Globus pallidus (tissue), 1 donor: ENCODE measurements at places on chromosomes 12 and 14.

GRCh38 chr12:96047229-96048211 is 12.1 kb upstream of the LTA4H start:
- DNase-seq = no peak

DNA sequence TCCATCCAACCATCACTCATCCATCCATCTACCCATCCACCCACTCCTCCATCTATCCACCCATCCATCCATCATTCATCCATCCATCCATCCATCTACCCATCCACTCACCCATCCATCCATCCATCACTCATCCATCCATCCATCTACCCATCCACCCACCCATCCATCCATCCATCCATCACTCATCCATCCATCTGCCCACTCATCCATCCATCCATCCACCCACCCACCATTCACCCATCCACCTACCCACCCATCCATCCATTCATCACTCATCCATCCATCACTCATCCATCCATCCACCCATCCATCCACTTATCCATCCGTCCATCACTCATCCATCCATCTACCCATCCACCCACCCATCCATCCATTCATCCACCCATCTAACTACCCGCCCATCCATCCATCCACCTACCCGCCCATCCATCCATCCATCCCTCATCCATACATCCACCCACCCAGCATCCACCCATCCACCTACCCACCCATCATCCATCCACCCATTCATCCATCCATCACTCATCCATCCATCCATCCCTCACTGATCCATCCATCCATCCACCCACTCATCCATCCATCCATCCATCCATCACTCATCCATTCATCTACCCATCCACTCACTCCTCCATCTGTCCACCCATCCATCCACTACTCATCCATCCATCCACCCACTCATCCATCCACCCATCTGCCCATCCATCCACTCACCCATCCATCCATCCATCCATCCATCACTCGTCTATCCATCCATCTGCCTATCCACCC is 24.1 kb downstream of the TRPV4 start:
- DNase-seq = no peak

GRCh38 chr12:96240656-96241055 is 46.5 kb downstream of the ELK3 start:
- DNase-seq = no peak

- no peak for DNase-seq
Observed at GRCh38 chr12:4286228-4286627, 12.7 kb downstream of the CCND2 start.

GRCh38 chr12:46677749-46678148 is 148.0 kb downstream of the SLC38A4 start:
- no peak for DNase-seq

DNA sequence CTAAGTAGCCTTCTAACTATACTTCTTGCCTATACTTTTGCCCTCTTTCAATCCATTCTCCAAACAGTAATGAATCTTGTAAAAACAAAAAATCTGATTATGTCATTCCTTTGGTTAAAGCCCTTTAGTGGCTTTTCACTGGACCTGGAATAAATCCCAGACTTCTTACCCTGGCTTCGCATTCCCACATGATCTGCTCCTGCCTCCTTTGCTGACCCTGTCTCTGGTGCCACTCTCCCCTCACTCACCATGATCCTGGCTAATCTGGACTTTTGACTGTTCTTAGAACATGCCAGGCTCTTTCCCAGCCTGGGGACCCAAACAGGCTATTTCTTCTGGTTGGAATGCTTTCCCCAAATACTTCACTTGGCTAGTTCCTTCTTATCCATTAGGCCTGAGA is 7.9 kb downstream of the MIA2 start:
- DNase-seq = no peak

DNA sequence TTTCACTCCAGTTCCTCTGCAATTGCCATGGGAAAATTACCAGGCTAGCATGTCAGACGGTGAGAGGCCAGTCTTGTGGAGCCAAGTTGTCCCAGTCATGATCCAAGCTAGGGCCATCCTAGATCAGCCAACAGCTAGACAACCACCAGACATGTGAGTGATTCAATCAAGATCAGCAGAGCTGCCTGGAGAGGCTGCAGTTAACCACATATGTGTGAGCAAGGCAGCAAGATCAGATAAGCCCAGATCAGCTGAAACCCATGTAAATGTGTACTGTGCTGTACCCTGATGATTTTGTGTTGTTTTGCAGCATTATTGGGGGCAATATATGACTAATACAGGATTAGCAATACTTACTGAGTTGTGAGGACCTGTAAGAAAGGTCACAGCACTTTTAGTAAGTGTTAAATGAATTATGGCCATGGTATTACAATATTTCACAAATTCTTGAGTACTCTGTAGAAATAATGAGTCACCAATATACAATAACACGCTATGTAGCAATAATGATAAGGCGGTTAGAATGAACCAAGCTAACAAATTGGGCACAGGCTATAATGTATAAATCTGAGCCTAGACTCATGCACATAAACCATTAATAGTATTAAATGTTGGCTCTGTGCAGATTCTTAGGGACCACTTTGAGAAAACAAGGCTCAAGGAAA is 91.4 kb downstream of the SUDS3 start:
- DNase-seq = no peak

GRCh38 chr12:80472911-80473500 is 29.0 kb downstream of the PTPRQ start:
- peak; percentile 10 for DNase-seq

- DNase-seq = no peak
Observed at GRCh38 chr14:34363733-34364134, 98.3 kb downstream of the SPTSSA start.

- no peak for DNase-seq
Observed at GRCh38 chr14:69580009-69580577, 5.4 kb upstream of the CCDC177 start.

DNA sequence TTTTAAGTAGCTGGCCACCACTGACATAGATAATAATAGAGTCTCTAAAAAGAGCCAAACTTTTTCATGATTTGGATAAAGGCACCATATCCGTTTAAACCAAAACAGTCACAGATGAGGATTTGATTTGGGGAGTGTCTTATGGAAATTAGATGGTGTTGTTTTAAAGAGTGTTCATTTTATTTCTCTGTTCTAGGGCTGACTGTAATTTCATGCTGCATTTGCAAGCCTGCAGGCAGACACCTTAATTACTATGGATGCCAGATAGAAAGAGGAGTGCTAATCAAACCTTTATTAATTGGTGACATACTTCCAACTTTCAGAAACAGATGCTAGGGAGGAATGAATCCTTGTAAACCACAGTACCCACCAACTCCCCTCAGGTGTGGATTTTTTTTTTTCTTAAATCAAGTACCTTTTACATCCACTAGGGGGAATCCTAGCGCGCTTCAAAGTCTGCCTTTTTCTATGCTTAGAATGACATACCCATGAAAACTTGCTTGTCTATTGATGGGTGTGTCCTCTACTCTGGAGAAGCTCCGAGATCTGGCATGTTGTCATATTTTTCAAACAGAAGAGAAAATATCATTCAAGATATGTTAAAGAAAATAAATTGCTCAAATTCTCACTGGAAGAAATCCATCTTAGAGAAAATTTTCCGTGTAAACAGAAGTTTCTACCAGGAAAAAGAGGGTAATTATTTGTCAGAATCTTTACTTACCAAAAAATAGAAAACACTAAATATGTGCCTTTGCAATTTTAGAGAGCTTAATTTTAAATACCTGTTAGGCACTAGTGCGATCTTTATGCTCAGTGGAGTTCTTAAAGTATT is 14.2 kb upstream of the PLXNC1 start:
- no peak for DNase-seq

DNA sequence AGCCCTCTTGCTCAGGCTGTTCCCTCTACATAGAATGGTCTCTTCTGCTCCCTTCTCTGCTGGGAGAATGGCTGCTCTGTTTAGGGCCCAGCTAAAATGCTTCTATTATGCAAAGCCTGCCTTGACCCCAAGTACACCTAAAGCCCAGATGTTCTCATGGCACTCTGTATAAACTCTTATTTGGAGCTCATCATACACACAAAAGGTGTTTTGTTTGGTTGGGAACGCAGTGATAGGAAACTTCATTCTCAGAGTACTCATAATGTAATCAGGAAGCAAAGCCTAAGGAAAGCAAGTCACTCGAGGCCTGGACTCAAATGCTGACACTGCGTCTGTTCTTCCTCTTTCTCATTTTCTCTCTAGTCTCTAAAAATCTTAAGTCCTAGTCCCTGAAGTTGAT is 38.2 kb upstream of the SYCP3 start:
- peak; percentile 49 for DNase-seq

- DNase-seq = no peak
Observed at GRCh38 chr14:61761557-61761956, 663 bp upstream of the SNAPC1 start.

DNA sequence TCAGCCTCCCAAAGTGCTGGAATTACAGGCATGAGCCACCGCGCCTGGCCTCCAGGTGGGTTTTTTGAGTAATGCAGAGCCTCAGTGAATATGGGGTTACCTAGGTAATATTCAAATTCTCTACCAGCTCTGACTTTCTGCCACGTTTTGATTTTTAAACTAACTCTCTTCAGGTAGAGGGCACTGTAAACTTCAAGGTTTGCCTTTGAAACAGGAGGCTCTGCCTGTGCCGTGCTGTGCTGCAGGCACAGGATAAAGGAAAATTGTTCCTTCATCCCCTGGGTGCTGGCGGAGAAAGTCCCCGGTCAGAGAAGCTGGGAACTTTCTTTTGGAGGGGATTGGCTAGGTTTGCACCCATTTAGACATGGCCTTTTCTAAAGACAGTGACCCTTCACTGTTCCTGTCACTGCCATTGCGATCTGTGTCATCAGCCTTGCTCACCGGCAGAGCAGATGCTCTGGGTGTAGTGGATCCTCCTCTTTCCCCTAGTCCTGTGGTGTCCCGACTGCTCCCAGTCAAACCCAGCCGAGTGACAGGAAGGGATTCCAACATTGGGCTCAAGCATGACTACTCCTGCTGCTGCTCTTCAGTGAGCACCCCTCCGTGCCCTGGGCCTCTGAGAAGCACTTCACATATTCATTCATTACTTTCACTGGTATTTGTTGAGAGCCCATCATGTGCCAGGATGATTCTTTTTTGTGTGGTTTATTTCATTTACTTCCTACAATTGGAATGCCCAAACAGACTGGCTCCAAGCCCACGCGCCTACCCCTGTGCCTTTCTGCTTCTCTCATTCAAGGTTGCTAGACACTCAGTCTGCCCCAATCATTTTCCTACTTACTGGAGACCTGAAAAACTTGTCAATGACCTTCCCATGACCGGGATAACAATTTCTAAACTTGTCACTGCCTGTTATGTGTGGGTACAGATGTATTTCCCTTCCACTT is 103.6 kb downstream of the TMEM30B start:
- DNase-seq = no peak

GRCh38 chr12:79127271-79127751 is 262.7 kb downstream of the SYT1 start:
- no peak for DNase-seq

- DNase-seq = no peak
Observed at GRCh38 chr14:44317441-44317746, 189.7 kb downstream of the FSCB start.

- no peak for DNase-seq
Observed at GRCh38 chr14:37198273-37198598, 499 bp downstream of the MIPOL1 start.

GRCh38 chr14:70981000-70981952 is 74.0 kb downstream of the PCNX1 start:
- DNase-seq = no peak

DNA sequence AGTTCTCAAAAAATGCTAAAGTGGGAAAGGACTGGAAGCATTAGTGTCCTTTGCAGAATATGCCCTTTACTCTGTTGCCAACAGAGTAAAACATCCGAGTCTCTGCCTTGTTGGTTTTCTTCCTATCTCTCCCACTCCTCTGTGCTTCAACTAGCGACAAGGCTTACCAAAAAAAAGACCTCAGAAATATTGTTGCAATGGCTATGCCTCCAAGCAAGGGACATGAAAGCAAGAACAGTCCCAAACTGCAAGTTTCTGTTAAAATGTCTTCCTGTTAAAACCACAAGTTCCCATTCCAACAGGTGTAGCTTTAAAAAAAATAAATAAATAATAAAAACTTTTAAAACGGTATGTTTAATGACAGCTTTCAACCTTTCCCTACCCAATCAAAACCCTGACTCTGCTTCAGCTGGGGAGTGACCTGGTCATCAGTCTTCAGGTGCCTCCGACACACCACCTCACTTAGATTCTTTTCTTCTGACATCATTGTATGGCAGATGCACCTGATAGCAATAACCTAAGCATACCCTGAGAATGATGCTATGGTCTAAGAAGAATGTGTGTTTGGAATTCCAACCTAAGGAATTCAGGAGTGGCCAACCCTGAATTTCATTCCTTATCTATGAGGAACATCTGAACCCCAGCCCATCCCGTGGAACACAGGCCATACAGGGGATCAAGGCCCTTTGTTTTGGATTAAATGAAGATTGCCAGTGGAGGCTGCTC is 81.0 kb downstream of the RPS29 start:
- no peak for DNase-seq

GRCh38 chr12:111135293-111135832 is 215.0 kb upstream of the MYL2 start:
- DNase-seq = no peak

DNA sequence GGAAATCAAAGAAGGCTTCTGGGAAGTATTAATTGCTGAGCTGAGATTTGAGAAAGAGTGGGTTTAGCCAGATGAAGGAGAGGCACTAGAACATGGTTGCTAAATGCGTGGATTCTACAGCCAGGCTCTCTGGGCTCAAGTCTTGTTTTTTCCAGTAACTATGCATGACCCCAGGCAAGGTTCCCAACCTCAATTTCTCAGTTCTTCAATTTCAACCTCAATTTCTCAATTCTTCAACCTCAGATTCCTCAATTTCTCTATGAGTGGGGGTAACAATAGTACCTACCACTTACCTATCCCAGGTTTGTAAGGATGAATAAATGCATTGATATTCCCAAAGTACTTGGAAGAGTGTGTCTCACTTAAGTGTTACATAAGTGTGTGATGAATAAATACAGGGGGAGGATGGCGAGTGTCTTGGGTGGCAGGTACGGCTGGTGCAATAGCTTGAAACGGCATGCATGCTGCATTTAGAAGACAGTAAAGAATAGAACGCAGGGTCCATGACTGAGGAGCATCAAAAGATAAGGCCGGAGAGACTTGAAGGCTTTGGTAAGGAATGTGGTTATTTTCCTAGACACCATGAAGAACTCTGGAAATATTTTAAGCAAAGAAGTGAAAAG is 149.1 kb upstream of the ATP2B1 start:
- peak; percentile 14 for DNase-seq
